ENCODE measurements at places on chromosomes 3 and 15.

- no peak for DNase-seq
These were observed 68.9 kb downstream of the FOXP1 start for GRCh38 chr3:71514621-71515020.

DNA sequence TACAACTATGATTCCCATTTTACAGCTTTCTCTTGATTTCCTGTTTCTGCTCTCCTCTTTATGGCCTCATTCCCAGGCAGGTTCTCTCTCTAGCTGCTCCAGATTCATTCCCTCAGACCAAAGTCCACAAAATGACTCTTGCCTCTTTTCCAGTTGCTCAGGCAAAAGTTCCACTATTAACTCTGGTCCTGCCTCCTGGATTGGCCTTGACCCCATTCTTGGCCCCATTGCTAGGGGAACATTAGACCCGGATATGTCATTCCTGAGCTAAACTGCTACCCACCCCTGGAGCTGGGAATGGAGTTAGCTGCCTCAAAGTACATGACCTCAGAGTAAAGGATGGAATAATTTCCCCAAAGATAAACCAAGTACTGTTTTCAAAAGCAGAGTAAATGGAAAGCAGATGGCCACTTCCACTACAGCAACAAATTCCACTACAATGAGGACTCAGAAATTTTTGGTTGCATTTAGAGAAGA, 73.0 kb upstream of the GAP43 start:
- no peak for DNase-seq

GRCh38 chr15:96086164-96086563, 244.3 kb upstream of the NR2F2 start:
- no peak for DNase-seq

DNA sequence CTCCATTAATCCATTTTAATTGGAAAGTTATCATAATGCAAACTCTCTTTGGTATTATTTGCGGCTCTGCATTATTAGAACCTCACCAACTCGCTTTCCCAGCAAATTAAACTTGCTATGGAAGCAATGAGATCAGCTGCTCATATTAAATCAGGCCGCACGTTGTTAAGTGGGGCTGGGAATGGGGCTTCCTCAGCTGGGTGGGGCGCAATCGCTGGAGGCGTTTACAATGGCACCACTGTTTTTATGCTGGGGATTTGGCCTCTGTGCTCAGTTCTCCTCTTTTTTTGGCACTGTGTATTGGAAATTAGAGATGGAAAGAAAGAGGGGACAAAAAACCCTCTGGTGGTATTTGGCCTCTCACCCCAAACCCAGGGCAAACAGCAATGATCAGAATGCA, 72.2 kb downstream of the RPLP1 start:
- no peak for DNase-seq

DNA sequence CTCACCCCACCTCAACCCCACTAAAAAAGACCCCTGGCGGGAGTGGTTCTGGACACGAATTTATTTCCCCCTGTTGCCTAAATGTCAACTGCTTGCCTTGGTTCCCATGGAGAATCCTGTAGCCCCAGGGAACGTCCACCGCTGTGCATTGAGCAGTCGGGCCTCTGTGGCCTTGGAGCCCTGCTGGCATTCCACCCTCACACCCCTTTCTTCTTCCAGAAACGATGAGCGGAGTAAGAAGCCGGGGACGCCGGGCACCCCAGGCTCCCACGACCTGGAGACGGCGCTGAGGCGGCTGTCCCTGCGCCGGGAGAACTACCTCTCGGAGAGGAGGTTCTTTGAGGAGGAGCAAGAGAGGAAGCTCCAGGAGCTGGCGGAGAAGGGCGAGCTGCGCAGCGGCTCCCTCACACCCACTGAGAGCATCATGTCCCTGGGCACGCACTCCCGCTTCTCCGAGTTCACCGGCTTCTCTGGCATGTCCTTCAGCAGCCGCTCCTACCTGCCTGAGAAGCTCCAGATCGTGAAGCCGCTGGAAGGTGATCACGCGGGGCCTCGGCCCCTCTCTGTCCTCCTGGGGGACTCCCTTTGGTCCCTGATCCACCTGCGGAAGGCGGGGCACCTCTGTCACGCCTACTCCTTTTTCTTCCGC, 63.6 kb downstream of the CCK start:
- no peak for DNase-seq
